ENCODE measurements at places on chromosomes 11 and 22. TPM values are rescaled to one million over a fixed set of nuclear protein-coding genes. Genes with fewer than 3 reads are reported as not detected.
A peak's percentile ranks its signal among the peaks of the same experiment; 100 is the strongest.

GRCh38 chr11:117914398-117914761 lies 14.8 kb downstream of the TMPRSS13 start:
- H3K27me3 ChIP-seq, result no peaks in the 10 kb centered on the region
- H3K36me3 ChIP-seq, result no peaks in the 10 kb centered on the region
- DNase-seq, result no peak

DNA sequence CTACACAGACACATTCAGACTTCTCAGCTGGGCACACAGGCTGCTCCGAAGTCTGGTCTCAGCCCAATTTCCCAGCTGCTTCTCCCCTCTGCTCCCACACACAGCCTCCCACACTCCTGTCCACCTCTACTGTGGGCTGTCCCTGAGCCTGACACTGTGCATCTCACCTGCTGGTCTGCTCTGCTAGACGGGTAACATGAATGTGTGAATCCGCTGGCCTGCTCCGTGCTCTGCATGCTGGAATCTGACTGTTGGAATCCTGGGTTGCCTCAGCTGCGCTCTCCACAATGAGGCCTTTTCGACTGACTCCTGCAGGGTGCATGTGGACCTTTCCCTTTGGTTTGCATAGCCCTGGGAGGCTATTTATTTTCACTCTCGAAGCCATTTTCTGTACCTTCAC lies 489.5 kb upstream of the B3GAT1 start:
- H3K4me1 ChIP-seq, result no peaks in the 10 kb centered on the region
- H3K36me3 ChIP-seq, result no peaks in the 10 kb centered on the region
- H3K27me3 ChIP-seq, result no peaks in the 10 kb centered on the region

GRCh38 chr11:21811572-21811971 lies 381.3 kb upstream of the ANO5 start:
- no peak overlapping the region for H3K27ac ChIP-seq
- H3K4me1 ChIP-seq, result no peaks in the 10 kb centered on the region
- DNase-seq, result peak; percentile 67
- H3K36me3 ChIP-seq, result no peaks in the 10 kb centered on the region
- no peak overlapping the region for H3K4me3 ChIP-seq

DNA sequence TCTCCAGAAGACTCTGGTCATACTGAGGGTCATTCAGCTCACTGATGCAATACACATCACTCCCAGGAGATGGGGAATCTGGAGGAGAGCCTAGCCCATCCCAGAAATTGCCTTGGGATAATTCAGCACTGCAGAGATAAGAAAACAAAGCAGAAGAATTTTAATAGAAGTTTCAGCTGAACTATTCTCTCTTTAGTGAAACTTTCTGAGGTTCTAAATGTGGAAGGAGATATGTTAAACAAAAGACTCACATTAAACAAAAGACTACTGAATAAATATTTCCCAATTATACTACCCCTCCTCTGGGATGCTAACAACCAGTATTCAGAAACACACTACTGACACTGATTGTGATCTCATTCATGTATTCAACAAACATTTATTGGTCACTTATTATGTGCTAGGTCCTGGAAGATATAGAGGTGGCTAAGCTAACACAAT lies 47.8 kb downstream of the C2CD3 start:
- H3K27ac ChIP-seq, result no peak overlapping the region
- no peaks in the 10 kb centered on the region for H3K4me1 ChIP-seq
- no peak overlapping the region for H3K4me3 ChIP-seq
- peak; percentile 28 for DNase-seq
- no peaks in the 10 kb centered on the region for H3K27me3 ChIP-seq

DNA sequence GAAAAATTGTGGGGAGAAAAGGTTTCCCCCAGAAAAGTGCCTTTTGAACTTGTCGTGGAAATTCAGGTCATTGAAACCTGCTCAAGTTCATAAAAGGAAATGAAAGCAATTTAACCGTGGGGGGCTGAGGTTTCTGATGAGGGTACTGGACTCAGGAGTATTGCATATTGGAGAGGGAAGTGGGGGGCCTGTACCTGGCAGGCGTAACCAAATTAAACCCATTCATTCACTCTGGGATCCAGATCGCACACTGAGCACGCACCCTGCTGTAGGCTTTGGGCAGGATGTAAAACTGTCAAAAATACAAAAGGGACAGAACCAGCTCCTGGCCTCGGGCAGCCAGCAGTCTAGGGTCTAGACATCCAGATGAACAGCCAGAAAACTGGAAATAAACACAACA lies 1517.4 kb downstream of the BRD1 start:
- no peaks in the 10 kb centered on the region for H3K36me3 ChIP-seq
- no peak overlapping the region for H3K27ac ChIP-seq
- H3K4me1 ChIP-seq, result no peaks in the 10 kb centered on the region
- no peak for DNase-seq
- no peak overlapping the region for H3K4me3 ChIP-seq

- DNase-seq, result no peak
- H3K27ac ChIP-seq, result no peak overlapping the region
- H3K27me3 ChIP-seq, result no peaks in the 10 kb centered on the region
- H3K4me1 ChIP-seq, result no peaks in the 10 kb centered on the region
- no peak overlapping the region for H3K4me3 ChIP-seq
Observed at GRCh38 chr22:24390156-24390555, 37.2 kb upstream of the ADORA2A start.

GRCh38 chr11:112175599-112175952 lies 264 bp downstream of the BCO2 start:
- no peaks in the 10 kb centered on the region for H3K27me3 ChIP-seq
- no peaks in the 10 kb centered on the region for H3K4me1 ChIP-seq
- DNase-seq, result no peak
- no peak overlapping the region for H3K27ac ChIP-seq
- H3K36me3 ChIP-seq, result no peaks in the 10 kb centered on the region

DNA sequence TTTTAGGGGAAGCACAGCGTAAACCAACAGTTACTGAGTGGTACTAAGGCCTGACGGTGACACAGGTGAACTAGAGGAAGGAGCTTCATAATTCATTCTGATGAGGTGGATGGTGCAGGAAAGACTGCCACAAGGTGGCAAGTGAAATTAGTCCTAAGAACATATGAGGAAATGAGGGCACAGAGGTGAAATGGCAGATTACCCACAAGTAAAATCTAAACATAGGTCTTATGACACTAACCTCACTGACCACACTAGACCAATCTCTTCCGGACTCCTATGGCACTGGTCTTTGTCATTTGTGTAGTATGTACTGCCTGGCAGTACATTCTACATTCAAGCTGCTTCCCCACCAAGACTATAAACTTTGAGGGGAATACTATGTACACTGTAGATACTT lies 20.2 kb downstream of the GAB2 start:
- H3K4me3 ChIP-seq, result no peak overlapping the region
- H3K27ac ChIP-seq, result no peak overlapping the region
- DNase-seq, result no peak
- H3K27me3 ChIP-seq, result peaks cover 23% of the 10 kb centered on the region
- H3K36me3 ChIP-seq, result no peaks in the 10 kb centered on the region
- H3K4me1 ChIP-seq, result peaks cover 13% of the 10 kb centered on the region

GRCh38 chr11:72639502-72640375 lies 34.5 kb downstream of the PDE2A start:
- H3K36me3 ChIP-seq, result no peaks in the 10 kb centered on the region
- peaks cover 24% of the 10 kb centered on the region for H3K4me1 ChIP-seq
- no peak overlapping the region for H3K4me3 ChIP-seq

GRCh38 chr11:87290304-87290922 lies 252.7 kb downstream of the TMEM135 start:
- DNase-seq, result peak; percentile 79
- peaks cover 34% of the 10 kb centered on the region for H3K4me1 ChIP-seq
- no peaks in the 10 kb centered on the region for H3K27me3 ChIP-seq
- H3K27ac ChIP-seq, result no peak overlapping the region

- no peak overlapping the region for H3K27ac ChIP-seq
- H3K4me3 ChIP-seq, result no peak overlapping the region
- no peaks in the 10 kb centered on the region for H3K36me3 ChIP-seq
- no peaks in the 10 kb centered on the region for H3K27me3 ChIP-seq
- peaks cover 4% of the 10 kb centered on the region for H3K4me1 ChIP-seq
Observed at GRCh38 chr11:44530413-44531115, 34.9 kb upstream of the CD82 start.

GRCh38 chr22:43819421-43819921 lies 7.4 kb upstream of the EFCAB6 start:
- no peaks in the 10 kb centered on the region for H3K36me3 ChIP-seq
- H3K27me3 ChIP-seq, result no peaks in the 10 kb centered on the region
- no peak overlapping the region for H3K4me3 ChIP-seq
- DNase-seq, result no peak

GRCh38 chr22:38030311-38031133 lies 26.7 kb upstream of the PICK1 start:
- DNase-seq, result peak; percentile 41
- peaks cover 17% of the 10 kb centered on the region for H3K4me1 ChIP-seq
- H3K36me3 ChIP-seq, result no peaks in the 10 kb centered on the region

DNA sequence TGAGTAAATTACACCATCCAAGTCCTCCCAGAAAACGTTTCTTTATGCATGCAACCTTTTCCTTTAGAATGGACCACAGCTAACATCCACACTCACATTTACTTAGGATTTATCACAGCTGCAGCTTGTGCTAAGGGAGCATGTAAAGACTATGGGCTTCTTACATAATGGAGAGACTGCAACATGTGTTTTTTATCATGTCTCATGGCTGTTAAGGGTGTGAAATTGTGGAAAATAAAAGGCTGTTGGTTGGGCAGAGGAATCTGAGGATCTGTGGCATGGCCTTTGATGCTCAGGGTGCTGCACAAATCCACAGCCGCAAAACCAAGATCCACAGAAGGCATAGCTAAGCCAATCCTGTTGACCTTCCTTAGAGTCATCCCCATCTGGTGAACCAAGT lies 112.0 kb upstream of the MTNR1B start:
- H3K27ac ChIP-seq, result no peak overlapping the region
- no peak for DNase-seq
- H3K27me3 ChIP-seq, result no peaks in the 10 kb centered on the region
- H3K4me3 ChIP-seq, result no peak overlapping the region
- H3K36me3 ChIP-seq, result no peaks in the 10 kb centered on the region

The MS4A4A gene
- total RNA-seq, result not detected

The PRODH gene
- total RNA-seq, result 67.4 TPM

The FBLN1 gene
- total RNA-seq, result 137 TPM

The LARGE2 gene
- 107 TPM for total RNA-seq

The PTPN5 gene
- 4.9 TPM for total RNA-seq
